T-helper 9 cell (primary cell): ENCODE measurements at places on chromosomes 12 and 14.

- no peak for DNase-seq
Observed at GRCh38 chr12:119134284-119135072, 44.3 kb upstream of the HSPB8 start.

GRCh38 chr14:104895786-104896661 is 28.7 kb upstream of the PLD4 start:
- DNase-seq: no peak

DNA sequence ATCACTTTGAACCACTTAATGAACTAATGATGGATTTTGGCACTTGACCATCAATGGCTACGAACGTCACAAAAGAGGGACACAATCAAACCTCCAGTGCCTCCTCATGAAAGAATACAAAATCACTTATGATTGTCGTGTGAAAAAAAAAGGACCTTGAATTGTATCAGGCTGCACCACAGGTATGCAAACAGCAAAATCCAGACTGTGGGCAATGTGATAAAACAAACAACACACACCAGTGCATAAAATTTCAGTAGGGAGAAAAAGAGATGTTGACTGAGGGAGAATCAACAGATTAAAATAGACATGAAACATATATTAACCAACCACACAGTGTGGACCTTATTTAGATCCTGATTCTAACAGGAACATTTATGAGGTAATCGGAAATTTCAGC is 2.6 kb downstream of the TSPAN8 start:
- no peak for DNase-seq

GRCh38 chr12:98763656-98764055 is 118.6 kb downstream of the APAF1 start:
- no peak for DNase-seq

GRCh38 chr12:101414533-101415119 is 7.1 kb upstream of the ARL1 start:
- DNase-seq: no peak

- DNase-seq: no peak
Observed at GRCh38 chr12:15613981-15614380, 175.2 kb downstream of the EPS8 start.

DNA sequence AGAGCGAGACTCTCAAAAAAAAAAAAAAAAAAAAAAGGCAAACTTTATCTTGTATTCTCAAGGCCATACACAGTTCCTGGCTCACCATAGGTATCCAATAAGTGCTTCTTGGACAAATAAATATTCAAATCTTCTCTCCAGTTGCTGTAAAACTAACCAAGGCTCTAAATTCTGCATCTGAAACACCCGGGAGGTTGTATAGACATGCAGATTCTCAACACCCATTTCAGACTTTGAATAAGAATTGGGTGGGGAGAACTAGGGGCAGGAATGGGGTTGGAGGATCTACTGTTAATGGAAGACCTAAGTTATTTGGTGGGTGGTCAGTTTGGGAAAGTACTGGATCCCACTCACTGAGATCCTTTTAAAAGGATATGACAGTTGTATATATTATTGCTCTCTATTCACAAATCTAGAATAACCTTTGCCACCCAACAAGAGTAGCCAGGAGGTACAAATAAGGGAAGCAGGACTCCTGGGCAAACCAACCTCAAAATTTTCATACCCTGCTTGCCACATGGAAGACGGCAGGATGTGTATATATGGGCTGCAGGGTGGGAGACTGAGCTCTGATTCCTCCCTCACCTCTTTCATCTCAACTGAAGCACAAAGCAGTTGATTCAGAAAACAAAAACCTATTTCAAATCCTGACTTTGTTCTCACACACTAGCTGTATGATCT is 879 bp downstream of the GDF3 start:
- no peak for DNase-seq

GRCh38 chr12:122081083-122081696 is 2.6 kb downstream of the MLXIP start:
- DNase-seq: no peak

GRCh38 chr14:50512463-50512862 is 19.9 kb downstream of the MAP4K5 start:
- DNase-seq: no peak

- DNase-seq: no peak
Observed at GRCh38 chr12:52634266-52635056, 16.1 kb upstream of the KRT73 start.

GRCh38 chr12:96587691-96588090 is 98.3 kb downstream of the CFAP54 start:
- DNase-seq: no peak

GRCh38 chr12:45655743-45656142 is 73.8 kb upstream of the ARID2 start:
- DNase-seq: no peak

- no peak for DNase-seq
Observed at GRCh38 chr12:4775936-4776335, 55.7 kb downstream of the GALNT8 start.

- DNase-seq: no peak
Observed at GRCh38 chr12:74431801-74432200, 105.8 kb upstream of the ATXN7L3B start.

GRCh38 chr14:98893675-98894074 is 378.3 kb downstream of the BCL11B start:
- DNase-seq: no peak

DNA sequence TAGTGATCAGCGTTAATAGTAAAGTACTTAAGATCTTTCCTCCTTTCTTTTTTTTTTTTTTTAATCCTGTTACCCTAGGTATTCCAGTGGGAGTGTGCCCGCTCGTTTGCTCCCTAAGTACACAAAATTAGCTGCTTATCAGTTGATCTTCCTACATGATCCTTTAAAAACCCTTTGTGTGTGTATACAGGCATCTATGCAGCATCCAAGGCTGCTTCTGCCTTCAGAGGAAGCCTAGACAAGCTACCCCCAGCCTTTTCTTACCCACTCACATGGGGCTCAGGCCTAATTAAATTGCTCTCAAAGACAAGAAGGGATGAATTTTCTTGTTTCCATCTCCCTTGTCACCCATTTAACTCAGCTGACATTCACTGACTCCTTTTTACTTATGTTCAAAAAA is 343.4 kb upstream of the LMO3 start:
- no peak for DNase-seq

- DNase-seq: no peak
Observed at GRCh38 chr12:38163442-38163801, 153.2 kb upstream of the ALG10B start.

DNA sequence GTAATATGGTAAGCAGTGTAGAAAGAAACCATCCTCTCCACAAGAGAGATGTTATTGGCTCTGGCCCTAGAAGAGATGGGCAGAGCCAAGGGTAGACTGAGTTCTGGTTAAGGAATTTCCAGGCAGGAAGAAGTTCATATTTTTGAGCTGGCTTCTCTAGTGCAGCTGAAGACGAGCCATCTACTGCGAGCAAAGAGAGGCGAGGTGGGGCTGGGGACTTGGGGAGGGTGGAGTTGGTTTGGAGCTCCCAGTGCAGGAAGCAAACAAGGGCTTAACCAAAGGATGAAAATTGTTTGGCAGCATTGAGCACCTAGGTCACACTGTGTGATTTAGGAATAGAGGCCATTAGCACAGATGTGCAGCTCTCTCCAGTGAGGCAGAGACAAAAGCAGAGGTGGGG is 239.6 kb downstream of the ZFP36L1 start:
- DNase-seq: no peak

DNA sequence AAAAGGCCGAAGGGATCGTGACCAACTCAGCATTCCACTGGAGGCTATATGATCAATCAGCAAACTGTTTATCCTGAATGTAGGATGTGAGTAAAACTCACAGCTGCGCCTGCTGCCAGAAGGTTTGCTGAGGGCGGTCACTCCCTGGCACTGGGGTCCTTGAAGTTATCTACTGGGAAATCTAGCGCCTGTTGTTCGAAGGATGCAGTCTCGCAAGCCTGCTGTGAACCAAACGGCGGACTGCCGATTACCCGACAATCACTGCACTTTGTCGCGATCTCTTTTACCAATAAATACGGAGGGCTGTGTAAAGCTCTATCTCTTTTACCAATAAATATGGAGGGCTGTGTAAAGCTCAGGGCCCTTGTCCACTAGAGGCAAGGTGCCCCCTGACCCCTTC is 12.9 kb downstream of the DDX51 start:
- DNase-seq: no peak

GRCh38 chr12:132249689-132250478 is 79.5 kb downstream of the GALNT9 start:
- no peak for DNase-seq

DNA sequence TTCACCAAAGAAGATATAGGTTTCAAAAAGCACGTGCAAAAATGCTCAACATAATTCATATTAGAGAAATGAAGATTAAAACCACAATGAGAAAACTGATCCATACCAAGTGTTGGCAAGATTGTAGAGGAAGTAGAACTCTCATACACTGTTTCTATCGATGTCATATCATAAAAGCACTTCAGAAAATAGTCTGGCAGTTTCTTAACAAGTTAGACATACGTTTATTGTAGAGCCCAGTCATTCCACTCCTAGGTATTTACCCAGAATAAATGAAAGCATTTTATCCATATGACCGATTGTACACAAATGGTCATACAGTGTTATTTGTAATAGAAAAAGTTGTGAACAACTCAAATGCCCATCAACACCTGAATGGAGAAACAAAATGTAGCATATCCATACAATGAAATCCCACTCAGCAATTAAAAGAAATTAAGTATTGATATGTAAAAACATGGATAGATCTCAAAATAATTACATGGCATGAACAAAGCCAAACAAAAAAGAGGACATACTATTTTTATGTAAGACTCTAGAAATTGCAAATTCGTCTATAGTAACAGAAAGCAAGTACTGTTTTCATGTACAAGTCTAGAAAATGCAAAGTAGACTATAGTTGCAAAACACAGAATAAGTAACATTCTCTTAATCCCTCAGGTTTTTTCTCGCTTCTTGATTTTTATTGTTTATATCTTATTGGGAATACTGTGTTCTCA is 41.0 kb downstream of the USP15 start:
- DNase-seq: no peak
